Central memory CD4-positive, alpha-beta T cell (primary cell): ENCODE measurements at places on chromosomes 2 and 18.

GRCh38 chr2:171822525-171823322, 71.3 kb downstream of the SLC25A12 start:
- DNase-seq, result no peak

GRCh38 chr18:8996771-8997432, 105.6 kb upstream of the NDUFV2 start:
- no peak for DNase-seq

GRCh38 chr2:203861197-203861596, 6.4 kb upstream of the CTLA4 start:
- no peak for DNase-seq

- DNase-seq, result no peak
Observed at GRCh38 chr2:118851650-118852049, 4.2 kb upstream of the EN1 start.

- no peak for DNase-seq
Observed at GRCh38 chr2:134726645-134727044, 7.8 kb upstream of the TMEM163 start.

- no peak for DNase-seq
Observed at GRCh38 chr2:122340246-122340645, 584.8 kb downstream of the TSN start.

GRCh38 chr18:42922363-42922762, 193.1 kb downstream of the RIT2 start:
- DNase-seq, result no peak

DNA sequence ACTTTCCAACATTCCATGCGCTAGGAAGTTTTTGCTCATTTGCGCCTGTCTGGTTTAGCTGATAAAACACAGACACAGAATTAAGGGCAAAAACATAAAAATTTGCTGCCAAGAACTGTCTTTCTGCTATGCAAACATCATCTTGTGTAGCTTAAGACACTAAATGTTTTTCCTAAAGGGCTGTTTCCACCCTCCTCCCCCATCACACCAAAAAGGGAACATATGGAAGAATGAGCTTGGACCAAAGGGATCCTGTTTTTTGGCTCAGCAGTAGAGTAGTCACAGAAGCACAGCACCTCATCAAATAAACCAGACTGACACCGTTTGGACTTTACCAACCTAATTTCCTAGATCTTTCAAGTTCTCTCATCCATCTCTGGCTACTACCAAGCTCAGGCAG, 210.1 kb downstream of the ZNF521 start:
- DNase-seq, result no peak

DNA sequence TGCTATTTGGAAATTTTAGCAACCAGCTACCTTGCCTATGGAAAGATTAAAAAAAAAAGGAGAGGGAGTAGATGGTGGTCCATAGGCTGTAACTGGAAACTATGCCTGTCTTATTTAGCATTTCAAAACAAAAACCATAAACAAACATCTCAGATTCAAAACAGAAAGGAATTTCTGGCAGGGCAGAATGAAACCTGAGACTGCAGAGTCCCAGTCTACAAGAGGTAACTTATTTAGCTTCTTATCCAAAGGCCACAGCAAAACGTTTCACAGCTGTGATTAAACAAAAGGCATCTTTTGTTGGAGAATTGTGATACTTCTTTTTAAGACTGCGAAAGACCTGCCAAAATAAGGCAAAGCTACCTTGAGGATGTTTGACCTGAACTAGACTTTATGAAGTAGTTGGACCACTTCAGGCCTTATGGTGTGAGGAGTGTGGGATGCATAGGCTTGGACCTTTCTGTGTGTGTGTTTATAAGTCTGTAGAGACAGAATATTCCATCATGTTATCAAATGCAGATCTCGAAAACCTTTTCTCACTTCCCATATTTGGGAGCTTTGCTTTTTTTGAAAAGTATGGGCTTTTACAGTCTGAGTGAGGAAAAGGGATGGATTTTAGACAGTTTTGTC, 11.0 kb downstream of the CRIM1 start:
- DNase-seq, result no peak
